ENCODE measurements at places on chromosomes 7 and 10. TPM values are rescaled to one million over a fixed set of nuclear protein-coding genes. Genes with fewer than 3 reads are reported as not detected.

- H3K4me1 ChIP-seq = no peaks in the 10 kb centered on the region
- DNase-seq = no peak
- no peak overlapping the region for H3K27ac ChIP-seq
- H3K36me3 ChIP-seq = no peaks in the 10 kb centered on the region
Observed at GRCh38 chr10:83603708-83604107, 535.6 kb upstream of the GHITM start.

GRCh38 chr10:17616403-17617030 lies 657 bp downstream of the HACD1 start:
- peak overlapping the region; percentile 84 for H3K27ac ChIP-seq
- no peaks in the 10 kb centered on the region for H3K36me3 ChIP-seq
- peak; percentile 65 for DNase-seq
- peak overlapping the region; percentile 52 for H3K4me3 ChIP-seq
- peaks cover 8% of the 10 kb centered on the region for H3K4me1 ChIP-seq
- peaks cover 17% of the 10 kb centered on the region for H3K27me3 ChIP-seq

CALML5 gene
- polyA plus RNA-seq = 2.2 TPM

SRRM3 gene
- 0.79 TPM for polyA plus RNA-seq

DNA sequence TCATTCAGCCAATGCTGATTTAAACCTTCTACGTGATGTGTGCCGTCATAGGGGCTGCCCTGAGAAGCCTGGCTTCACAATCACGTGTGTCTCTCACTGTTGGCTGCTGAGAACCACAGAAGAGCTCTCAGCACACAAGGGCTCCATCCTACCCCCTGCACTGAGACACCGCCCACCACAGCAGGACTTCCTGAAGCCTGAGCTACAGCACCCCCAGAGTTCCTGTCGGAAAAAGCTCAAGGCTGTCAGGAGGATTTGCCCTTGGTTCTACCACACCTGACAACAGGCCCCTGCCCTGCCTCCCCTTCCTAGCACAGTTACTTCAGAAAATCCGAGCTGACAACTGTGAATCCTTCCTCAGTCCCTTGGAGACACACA lies 191.9 kb downstream of the MAD1L1 start:
- H3K4me1 ChIP-seq = peaks cover 14% of the 10 kb centered on the region
- DNase-seq = no peak
- no peak overlapping the region for H3K27ac ChIP-seq
- H3K36me3 ChIP-seq = peaks cover 6% of the 10 kb centered on the region
- no peak overlapping the region for H3K4me3 ChIP-seq
- no peaks in the 10 kb centered on the region for H3K27me3 ChIP-seq

DNA sequence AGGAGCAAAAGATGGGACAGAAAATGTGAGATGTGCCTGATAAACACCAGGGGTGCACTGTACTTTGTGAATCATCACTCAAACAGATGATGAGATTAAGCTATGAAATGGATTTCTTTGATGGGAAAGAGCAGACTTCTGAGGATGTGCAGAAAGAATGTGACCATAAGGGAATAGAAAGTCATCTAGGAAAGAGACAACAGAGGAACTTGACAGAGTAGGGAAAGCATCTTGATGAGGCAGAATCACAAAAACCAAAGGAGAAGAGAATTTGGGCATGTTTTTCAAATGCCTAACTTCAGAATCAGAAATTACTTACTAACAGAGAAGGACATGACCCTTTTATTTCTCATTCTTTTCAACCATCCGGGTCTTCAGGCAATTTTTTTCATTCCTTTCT lies 82.4 kb upstream of the LRRTM3 start:
- DNase-seq = no peak
- H3K27me3 ChIP-seq = no peaks in the 10 kb centered on the region
- H3K4me1 ChIP-seq = no peaks in the 10 kb centered on the region
- no peak overlapping the region for H3K27ac ChIP-seq

SEMA3E gene
- polyA plus RNA-seq = 5.3 TPM

- H3K4me1 ChIP-seq = no peaks in the 10 kb centered on the region
- no peak overlapping the region for H3K4me3 ChIP-seq
- peaks cover 2% of the 10 kb centered on the region for H3K27me3 ChIP-seq
Observed at GRCh38 chr10:99470327-99470726, 39.9 kb upstream of the GOT1 start.

DNA sequence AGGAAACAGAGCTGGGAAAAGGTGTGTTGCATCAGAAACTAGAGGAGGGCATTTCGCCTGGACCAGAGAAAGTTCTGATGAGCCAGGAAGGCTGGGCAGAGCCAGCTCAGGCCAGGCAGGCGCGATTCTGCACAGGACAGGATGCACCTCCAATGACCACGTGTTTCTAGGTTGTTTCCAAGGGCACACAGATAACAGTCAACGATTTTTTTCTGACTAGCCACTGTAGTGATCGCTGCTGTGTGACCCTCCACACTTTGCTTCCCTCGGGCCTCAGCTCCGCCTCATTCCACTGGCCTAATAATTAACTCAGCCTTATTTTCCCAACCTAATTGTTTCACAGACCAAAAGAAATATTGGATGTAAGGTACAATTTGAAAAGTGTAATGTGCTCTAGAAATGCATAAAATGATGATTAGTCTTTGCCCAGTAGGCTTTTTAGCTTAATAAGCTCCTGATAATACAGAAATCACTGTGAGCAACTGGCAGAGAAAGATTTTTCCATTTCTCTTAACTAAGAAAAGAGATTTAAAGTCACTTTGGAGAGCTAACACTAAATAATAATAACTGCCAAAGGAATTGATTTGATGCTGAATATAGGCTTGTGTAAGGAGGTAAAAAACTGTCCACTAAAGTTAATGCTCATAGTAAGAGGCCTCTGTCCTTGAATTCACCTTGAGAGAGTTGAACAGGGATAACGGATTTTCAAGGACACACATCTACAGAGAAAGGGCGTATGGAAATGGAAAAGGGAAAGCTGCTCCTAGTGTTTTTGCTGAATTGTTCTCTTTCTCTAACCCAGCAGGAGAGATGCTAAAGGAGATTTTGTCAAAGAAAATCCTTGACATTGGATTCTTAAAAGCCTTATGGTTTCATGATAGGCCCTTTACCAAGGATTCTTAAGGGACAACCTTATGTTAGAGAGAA lies 291.0 kb upstream of the C7orf33 start:
- H3K27me3 ChIP-seq = no peaks in the 10 kb centered on the region
- H3K4me1 ChIP-seq = peaks cover 5% of the 10 kb centered on the region
- H3K27ac ChIP-seq = no peak overlapping the region
- no peak for DNase-seq
- no peak overlapping the region for H3K4me3 ChIP-seq

ABCA13 gene
- polyA plus RNA-seq = 0.08 TPM

Measured in muscle of leg (tissue), 16 donors.